ENCODE measurements at places on chromosomes 5 and 9.

DNA sequence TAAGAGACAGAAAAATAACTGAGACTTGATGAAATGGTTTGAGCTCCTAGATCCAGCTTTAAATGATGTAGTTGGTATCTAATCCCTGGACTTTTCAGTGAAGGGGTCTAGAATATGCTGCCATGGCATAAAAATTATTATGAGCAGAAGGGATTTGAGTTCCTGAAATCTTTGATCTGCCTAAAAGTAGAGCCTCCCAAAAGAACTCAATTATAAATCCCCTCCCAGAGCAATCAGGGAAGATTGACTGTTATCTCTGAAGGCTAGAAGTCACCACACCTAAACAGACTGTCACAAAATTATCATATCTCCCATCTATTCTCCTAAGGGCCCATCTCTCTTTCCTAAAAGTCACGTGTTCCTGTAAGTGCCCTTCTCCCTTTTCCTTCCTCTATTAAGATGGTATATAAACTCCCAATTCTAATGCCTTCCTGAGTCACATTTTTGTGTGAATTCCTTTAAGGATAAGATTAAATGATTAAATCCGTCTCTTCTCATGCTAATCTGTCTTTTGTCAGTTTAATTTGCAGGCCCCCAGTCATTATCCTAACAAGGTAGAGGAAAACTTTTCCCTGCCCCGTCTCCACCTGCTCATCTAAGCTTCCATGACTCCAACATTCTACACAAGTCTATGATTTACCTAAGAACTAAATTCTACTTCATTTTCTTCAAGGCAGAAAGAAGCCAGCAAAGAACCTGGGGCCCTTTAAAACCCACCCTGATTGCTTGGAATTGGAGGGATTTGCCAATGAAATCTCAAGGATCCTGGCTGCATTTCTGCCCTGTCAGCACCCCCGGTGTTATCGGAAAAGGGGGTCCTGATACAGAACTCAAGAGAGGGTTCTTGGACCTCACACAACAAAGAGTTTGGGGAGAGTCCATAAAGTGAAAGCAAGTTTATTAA lies 47.1 kb upstream of the PWWP2A start:
- DNase-seq = no peak

DNA sequence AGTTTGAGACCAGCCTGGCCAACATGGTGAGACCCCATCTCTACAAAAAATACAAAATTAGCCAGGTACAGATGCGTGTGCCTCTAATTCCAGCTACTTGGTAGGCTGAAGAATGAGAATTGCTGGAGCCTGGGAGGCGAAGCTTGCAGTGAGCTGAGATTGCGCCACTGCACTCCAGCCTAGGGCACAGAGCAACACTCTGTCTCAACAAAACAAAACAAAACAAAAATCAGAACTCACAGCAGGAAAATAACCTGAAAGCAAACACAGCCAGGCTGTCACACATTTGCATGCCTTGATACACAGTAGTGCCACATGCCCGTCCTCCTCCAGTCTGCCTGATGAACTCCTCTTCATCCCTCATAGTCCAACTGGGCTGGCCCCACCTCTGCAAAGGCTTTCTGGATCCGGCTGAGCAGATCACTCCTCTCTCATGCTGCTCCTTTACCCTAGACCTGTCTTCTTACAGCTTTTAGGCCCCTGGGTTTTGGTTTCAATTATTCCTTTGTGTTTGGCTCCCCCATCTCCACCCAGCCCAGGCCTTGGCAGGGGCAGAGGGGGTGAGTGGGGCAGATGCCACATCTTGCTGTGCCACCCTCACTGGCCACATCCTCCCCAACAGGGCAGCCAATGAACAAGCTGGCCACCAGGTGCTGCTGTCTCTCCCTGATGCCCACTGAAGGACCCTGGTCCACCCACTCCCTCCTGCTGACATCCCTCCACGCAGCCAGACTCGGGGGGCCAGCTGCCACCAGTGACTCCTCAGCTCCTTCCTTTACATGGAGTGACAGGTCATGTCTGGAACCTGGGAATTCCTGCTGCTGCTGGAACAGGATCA lies 62.0 kb upstream of the GGTA1 start:
- no peak for DNase-seq

DNA sequence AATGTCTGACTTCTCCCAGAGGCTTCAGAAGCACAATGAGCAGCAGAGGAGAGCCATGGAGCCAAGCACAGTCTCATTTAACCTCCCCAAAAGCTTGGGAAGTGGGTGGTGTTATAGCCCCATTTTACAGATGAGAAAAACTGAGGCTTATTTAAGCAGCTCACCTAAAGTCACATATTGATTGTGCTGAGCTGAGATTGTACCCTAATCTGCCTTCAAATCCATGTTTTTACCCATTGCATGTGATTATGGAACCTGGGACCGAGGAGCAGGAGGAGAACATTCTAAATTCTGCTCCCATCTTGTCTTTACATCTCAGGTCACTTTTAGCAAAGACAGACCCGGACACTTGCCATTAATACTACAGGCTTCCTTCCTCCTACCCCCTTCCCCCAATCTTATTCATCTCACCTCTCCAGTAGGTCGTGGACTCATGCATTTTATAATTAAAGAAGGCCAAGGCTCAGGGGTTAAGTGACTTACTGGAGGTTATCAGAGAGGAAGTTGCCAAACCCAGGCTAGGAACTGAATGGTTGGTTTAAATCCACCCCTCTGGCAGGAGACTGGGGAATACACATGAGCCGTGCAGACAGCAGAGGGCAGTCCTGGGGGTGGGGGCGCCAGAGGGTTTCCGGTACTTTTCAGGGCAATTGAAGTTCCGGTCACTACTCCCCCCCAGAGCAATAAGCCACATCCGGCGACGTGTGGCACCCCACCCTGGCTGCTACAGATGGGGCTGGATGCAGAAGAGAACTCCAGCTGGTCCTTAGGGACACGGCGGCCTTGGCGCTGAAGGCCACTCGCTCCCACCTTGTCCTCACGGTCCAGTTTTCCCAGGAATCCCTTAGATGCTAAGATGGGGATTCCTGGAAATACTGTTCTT lies 51.0 kb upstream of the IL17B start:
- DNase-seq = no peak

- no peak for DNase-seq
Measured at GRCh38 chr9:26181836-26182235, 503.6 kb upstream of the TUSC1 start.

- no peak for DNase-seq
Measured at GRCh38 chr9:92159058-92159457, 43.8 kb upstream of the SPTLC1 start.

DNA sequence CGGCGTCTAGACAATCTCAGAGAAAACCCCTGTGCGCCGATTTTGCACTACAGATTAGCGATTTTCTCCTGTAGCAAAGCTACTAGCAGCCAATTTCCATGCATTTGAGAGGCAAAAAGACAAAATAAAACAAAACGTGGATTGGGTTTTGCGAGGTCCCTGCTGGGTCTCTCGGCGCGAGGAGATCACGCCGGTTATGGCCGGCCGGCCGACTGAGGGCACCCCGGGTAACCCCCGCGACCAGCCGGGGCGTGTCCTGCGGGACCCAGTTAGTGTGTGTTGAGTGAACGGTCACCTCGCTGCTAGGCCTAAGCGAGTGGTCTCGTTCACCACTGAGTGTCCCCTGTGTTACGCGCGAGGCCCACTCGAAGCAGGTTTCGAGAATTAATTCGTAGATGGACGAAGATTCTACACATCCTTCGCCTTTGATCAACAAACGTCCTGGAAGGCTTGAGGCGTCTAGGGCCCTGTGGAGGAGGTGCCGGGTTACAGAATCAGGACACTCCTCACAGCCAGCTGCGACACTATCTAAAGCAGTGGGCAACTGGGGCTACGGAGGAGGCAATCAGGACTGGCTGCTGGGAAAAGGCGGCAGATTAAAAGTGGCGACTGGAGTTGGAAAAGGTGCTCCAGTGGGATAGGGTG lies 764 bp upstream of the VDAC1 start:
- DNase-seq = no peak

DNA sequence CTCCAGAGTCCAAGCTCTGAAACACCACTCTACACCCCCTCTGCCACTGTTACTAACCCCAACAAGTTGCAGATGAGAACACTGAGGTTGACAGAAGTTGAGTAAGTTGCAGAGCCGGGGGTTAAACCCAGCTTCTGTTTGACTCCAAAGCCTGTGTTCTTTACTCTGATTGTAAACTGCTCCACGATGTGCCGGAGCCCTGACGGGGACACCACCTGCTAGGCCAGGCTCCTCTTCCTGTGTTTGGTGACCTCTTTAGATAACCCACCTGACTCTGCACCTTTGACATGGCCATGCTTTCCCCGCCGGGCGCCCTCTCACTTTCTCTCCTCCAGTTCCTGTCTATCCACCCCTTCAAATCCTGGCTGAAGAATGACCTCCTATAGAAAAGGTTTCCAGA lies 96.7 kb downstream of the PAX5 start:
- no peak for DNase-seq

DNA sequence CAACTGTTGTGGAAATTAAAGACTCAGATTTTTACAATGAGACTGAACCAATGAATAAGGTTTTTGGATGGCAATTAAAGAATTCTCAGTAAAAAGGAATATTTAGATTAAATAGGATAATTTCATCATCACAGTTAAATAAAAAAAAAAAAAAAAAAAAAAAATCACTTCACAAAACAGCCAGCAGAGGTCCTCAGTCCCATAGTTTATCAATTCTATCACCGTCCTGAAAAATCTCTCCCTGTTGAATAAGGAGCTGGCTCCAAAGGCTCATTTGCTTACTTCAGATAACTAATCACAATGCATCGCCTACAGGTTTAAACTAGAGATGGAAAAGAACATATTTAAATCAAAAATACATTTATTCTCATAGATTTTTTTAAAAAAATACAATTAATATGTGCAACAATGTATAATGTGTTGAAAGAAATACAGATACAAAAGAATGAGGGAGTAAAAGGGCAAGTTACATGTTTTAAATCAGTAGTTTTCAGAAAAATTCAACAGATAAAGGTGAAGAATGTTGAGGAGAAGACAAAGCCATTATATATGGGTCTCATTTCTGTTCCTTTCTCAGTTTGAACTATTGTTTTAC lies 175.8 kb upstream of the CHD1 start:
- DNase-seq = no peak

DNA sequence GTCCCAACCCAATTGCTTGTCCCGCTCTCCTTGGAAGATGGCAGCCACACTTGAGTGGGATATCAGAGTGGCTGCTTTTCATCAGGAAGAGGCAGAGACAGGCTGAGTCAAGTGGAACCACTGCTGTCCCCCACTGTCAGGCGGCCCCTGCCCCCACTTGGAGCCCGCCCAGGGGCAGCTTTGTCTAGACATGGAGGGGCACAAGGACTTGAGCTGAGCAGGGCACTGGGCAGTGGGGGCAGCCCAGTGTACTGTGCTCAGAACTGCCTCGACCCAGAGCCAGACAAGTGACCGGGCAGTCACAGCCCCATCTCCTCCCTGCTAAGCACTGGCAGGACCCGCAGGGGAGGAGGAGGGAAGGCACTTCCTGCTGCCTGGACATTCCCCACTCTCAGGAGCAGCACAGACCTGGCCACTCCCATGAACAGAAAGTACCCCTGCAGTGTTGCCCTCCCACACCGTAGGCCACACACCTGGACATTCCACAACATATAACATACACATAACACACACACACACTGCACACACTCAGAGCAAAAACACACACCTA lies 91.0 kb downstream of the MRPL36 start:
- DNase-seq = no peak

DNA sequence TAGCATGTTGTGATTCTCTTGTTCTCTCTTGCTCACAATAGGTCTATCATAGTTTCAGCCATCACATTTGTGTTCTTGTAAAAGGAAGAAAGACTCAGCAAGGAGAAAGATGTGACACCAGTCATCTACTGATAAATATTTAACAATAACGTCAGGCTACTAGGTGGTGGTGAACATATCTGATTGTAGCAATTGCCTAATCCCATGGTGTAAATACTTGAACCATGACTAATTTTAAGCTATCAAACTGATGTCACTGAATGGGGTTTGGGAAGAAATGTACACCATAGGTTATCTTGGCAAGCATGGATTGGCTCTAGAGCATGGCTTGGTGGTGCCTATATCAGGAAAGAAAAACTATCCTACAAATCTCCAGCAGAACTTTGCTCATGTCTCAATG lies 16.6 kb downstream of the DMRTA1 start:
- DNase-seq = no peak

DNA sequence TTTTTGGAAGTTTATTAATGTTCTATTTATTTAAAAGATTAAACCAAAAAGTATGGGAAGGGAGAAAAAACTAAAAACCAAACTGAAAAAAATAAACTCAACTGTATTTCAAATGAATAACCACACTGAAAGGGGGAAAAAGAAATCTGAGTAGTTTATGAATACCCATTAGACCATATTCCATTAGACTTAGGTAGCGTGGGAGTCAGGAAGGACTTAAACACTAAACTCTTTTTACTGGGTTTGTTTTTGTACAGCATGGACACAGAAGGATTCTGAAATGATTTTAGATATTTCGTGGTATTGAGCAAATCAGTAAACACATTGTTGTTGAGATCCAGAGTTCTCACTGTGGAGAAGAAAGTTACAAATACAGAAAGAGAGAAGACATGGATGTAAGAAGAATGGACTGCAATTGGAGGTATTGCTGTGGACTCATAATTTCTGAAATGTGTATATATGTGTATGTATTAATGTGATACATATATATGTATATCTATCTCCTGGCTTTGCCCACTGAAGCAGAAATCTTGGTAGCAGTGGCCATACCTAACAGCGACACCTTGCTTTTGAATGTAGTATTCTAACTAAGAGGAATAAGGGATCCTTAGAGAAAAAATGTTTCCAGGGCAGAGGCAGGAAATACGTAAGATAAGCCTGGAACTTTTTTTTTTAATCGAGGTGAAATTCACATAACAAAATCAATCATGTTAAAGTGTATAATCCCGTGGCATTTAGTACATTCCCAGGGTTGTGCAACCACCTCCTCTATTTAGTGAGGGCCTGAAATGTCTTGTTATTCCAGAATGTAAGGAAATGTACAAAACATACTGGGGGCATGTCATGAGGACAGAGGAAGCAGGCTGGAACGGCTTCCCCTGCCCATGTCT lies 228.8 kb downstream of the SMARCA2 start:
- DNase-seq = no peak

DNA sequence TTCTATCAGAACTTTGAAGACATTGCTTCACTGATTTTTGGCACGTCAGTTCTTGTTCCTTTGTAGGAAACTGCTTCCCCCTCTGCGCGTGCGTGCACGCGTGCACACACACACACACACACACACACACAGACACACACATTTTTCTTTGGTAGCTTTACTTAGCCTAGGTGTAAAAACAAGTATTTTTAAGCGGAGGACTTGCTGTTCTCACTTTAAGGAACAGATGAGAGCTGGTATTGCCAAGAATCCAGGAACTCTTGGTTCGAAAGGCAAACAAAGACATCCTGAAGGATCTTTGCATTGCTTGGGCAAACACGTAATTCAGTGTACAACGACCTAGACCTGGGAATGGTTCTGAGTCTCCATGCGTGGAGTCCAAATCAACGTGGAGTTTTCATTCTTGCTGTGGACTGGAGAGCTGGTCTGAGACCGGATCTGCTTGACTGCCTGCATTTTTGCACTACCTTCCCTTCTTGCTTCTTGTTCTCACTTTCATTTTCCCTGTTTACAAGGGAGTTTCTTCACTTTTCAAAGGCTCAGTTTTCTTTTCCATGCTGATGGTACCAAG lies 8.2 kb downstream of the TMEM268 start:
- no peak for DNase-seq

- no peak for DNase-seq
Measured at GRCh38 chr9:106019039-106019680, 324.8 kb downstream of the TMEM38B start.

- DNase-seq = peak; percentile 34
Measured at GRCh38 chr9:120935383-120935857, 8.8 kb upstream of the TRAF1 start.

- no peak for DNase-seq
Measured at GRCh38 chr5:38316544-38317224, 58.3 kb downstream of the EGFLAM start.
